AG20443 (cell line): ENCODE measurements at places on chromosomes 5 and 9.
A peak's percentile ranks its signal among the peaks of the same experiment; 100 is the strongest.

DNA sequence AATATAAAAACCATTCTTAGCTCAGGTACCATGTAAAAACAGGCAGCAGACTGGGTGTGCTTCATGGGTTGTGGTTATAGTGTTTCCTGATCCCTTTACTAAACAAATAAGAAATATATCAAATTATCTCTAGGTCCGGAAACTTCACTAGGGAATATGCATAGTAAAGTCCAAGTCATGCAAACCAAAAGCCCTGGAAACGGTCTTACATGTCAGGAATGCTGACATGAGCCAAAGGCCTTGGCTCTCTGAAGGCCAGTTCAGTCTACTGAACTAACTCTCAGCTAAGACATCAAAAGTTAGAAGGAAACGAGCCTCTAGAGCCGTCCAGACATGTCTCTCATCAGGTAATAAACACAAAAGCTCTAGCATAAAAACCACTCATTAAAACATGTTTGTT lies 778.9 kb upstream of the ZNF608 start:
- DNase-seq, result no peak

GRCh38 chr9:78210841-78211301 lies 25.0 kb upstream of the CEP78 start:
- DNase-seq, result no peak

GRCh38 chr9:98563988-98564387 lies 144.7 kb downstream of the GABBR2 start:
- no peak for DNase-seq

GRCh38 chr5:160033546-160034252 lies 24.8 kb downstream of the TTC1 start:
- DNase-seq, result no peak

DNA sequence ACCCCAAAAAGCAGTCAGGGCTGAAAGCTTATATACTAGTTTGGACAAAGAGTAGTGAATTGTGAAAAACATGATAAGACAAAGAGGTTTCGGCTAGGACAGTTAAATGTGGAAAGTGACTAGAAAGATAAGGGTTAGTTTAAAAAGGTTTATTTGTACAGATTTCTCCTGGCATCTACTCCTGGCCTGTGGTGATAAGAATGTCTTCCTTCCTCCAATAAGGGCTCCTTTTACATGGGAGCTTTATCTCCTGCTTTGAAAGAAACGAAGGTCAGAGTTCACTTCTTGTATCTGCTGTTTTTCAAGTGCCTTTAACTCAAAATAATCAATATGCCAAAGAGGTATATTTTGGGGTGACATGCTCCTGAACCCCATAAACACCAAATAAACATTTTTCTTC lies 776.1 kb upstream of the COX7C start:
- no peak for DNase-seq

DNA sequence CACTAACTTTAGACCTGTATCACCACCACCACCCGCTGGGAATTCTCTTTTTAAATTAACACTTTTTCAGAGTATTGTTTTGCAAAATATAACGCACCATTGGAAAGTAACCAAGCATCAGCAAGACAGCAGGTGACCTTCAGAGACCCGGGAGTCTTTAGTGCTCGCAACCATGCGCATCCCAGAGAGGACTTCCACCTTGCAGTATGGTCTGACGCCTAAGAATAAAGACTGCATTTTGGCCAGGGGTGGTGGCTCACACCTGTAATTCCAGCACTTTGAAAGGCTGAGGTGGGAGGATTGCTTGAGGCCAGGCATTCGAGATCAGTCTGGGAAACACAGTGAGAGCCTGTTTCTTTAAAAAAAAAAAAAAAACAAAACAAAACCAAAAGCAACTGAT lies 113.8 kb downstream of the MED27 start:
- DNase-seq, result no peak

DNA sequence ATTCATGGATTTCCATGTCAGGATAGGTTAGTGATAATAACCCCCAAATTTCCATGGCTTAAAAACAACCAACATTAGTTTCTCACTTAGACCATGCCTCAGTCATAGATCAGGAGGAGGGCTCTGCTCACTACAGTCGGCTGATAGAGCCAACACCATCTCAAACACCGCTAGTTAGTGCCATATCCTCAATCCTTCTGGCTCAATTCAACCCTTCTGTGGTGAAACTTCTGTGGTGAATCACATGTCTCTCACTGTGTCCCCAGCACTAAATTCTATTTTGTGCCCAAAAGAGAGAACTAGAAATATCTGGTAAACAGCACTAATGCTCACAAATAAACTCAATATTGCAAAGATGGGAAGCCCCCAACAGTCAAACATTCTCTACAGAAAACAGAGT lies 21.1 kb downstream of the ECPAS start:
- DNase-seq, result no peak

GRCh38 chr5:36728697-36729543 lies 122.5 kb downstream of the SLC1A3 start:
- DNase-seq, result peak; percentile 70
